Foreskin fibroblast (primary cell): ENCODE measurements at places on chromosomes 7 and 10.

GRCh38 chr10:20313665-20314064 lies 497.4 kb downstream of the PLXDC2 start:
- DNase-seq = no peak

- DNase-seq = no peak
Measured at GRCh38 chr10:64396105-64396708, 875.0 kb downstream of the REEP3 start.

DNA sequence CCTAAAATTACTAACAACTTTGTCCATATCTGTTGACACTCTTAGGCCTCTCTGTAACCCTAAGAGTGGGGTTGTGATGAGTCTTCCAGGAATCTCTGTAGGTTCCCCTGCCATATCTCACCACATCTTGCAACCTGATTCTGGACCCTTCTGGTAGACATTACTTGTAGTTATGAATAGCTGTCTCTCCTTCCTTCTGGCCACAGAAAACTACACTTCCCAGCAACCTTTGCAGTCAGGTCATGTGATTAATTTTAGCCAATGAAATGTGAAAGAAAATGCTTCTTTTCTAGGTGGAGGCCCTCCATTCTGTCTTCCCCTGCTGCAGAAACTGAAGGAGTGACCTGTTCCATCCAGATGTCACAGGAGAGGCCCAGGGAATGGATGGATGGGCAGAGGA lies 147.6 kb upstream of the AOAH start:
- no peak for DNase-seq

DNA sequence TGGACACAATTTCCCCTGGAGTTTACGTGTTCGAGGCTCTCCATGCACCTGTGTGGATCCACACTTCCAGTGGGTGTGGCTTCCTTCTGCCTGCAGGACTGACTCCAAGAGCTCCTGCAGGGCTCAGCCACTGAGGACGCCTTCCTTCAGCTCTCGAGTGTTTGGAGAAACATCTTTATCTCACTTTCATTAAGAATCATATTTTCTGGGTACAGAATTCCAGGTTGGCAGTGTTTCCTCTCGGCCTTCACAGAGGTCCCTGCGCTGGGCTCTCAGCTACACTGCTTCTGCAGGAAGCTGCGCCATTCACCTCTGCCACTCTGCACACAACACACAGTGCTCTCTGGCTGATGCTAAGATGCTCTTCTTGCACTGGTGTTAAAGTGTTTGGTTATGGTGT lies 69.9 kb upstream of the NKX6-2 start:
- DNase-seq = no peak

DNA sequence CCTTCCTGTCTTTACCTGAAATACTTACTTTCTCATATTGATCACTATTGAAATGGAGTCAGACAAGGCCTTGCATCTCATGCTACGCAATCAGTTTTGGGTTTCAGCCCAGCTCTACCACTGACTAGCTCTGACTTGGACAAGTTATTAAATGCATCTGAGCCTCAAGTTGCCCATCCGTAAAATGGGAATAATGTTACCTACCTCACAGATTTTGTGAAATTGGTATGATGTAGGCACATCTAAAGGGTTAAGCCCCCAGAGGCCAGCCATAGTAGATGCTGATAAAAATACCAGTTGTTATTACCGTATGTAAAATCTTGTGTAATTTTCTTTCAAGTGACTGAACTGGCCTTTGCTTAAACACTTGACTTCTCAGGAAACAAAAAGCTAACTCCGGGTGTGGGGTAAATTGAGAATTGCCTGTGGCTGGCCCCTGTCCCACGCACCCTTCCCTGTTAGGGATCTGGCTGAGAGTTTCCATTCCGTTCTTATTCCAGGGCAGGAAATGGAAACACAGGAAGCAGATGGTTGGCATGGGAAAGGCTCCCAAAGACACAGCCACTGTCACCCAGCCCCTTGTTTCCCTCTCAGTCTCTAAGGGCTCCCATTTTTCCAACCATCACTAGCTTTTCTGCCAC lies 7.5 kb downstream of the DUSP5 start:
- DNase-seq = peak; percentile 17

DNA sequence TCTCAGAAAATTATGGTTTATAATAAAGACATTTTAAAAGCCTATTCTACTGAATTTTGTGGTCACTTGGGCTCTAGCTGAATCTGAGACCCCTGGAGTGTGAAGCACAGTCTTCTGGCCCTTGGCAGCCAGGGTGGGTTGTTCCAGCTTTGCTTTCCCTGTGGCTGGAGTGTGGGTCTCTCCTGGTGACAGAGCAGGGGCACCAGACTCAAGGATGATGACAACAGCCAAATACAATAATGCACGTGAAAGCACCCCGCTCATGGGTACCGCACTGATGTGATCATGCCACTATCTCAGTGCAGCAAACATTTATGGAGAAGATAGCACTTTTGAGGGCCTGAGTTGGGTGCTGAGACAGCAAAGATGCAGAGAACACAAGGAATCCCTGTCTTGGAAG lies 134.8 kb upstream of the ADAM12 start:
- DNase-seq = no peak

GRCh38 chr7:67620216-67620933 lies 623.7 kb downstream of the TYW1 start:
- no peak for DNase-seq

DNA sequence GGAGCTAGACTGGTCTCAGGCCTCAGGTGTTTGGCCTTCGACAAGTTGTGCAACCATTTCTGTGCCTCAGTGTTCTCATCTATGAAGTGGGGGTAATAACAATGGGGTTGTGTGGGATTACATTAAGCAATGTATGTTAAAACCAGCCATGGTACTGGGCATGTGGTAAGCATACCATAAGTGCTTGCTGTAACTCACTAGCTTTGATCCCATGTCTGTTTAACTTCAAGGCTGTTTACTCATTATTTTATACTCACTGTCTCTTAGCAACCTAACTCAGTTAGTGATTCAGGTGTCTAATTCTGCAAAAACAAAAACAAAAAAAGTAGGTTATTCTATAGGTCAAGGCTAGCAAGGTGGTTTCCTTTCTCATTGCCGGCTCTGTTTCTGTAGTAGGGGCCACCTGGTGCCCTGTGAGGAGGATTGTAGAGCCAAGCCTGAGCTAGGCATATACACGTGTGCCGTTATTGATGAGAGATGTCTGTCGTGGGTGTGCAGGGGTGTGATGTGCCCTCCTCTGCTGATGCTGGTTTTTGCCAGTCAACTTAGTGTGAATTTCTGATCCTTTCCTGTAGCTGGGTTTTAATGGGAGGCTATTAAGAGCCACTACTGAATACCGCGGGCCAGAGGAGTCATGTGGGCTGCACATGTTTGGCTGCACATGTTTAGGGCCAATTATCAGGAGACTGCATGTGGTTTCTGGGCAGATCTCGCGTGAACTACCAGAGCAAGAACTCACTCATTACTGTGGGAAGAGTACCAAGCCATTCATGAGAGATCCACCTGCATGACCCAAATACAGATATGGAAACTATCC lies 56.2 kb downstream of the EEPD1 start:
- no peak for DNase-seq

- DNase-seq = peak; percentile 84
Measured at GRCh38 chr10:103859161-103860086, 4.0 kb upstream of the SH3PXD2A start.

GRCh38 chr7:127337581-127337980 lies 54.9 kb downstream of the ZNF800 start:
- DNase-seq = no peak

DNA sequence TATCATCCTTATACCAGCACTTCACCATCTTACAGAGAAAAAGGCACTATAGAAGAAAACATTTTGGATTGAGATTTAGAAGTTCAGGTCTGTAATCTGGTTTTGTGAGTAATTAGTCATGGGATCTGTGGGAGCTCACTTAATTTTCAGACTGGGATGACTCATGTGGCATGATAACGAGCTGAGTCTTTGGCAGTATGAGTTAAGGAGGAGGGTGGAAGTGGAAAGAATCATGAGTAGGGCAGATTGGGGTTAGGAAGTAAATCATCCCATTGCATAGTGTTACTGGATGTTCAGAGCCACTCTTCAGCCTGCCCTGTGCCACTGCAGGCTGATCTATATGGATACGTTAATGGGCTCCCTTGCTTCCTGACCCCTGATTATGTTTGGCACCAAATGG lies 64.9 kb downstream of the ZNF92 start:
- peak; percentile 75 for DNase-seq

- no peak for DNase-seq
Measured at GRCh38 chr7:36583318-36583717, 141.0 kb downstream of the AOAH start.

- DNase-seq = peak; percentile 58
Measured at GRCh38 chr10:107614939-107615685, 450.6 kb upstream of the SORCS1 start.

DNA sequence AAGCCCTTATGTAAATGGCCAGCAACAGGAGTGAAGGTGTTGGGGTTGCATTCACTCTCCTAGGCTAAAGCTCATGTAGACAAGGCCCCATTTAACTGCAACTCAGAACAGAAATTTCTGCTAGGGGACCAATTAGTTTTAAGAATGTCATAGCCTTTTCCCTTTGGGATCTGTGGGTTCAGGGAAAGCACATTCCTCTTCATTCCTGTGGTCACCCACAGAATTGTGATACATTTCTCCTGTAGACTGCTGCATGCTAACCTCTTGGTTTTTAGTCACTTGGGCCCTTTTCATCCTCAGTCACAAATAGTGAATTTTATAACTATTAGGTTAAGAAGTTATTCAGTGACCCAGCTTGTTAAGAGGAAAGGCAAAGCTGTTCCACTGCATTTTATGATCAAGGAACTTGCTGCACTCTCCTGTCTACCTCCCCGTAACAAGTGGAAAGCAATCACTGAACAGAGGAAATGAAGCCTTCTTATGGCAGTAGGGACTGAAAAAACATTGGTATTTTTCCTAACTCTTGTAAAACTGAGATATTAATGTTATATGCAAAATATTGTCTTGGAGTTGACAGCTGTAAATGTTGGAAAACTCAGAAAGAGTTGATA lies 124.9 kb downstream of the SND1 start:
- DNase-seq = peak; percentile 64

GRCh38 chr10:5555881-5556280 lies 31.1 kb downstream of the CALML3 start:
- DNase-seq = no peak

DNA sequence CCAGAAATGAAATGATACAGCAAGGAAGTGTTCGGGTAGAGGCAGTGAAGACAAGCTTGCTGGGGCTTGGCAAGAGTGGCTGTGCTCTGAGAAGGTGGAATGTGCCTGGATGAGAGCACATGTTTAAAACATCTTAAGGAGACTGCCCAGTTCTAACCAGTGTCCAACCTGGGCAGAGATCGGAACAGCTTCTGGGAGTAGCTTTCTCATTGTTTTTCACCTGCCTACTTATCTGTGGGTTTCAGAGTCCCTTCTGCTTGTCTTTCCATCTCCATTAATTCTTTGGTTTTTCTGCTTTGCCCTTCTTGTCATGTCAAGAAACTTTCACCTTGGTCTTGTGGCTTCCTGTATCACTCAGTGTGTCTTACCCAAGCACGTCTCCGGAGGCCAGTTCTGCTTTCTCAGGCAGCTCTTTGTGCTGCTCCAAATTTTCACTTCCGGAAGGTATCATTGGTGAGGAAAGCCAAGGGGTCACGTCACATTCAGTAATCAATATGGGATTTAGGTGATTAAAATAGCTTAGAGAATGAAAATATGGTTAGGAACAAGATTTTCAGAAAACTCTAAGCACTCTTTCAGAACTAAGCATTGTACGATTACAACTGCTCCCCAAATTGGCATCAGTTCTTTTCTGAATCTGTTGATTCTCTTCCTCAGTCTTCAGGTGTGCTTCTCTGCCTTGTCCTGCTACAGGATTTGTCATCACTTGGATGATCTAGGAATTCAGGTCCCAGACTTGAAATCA lies 5.5 kb upstream of the LAMB4 start:
- no peak for DNase-seq

DNA sequence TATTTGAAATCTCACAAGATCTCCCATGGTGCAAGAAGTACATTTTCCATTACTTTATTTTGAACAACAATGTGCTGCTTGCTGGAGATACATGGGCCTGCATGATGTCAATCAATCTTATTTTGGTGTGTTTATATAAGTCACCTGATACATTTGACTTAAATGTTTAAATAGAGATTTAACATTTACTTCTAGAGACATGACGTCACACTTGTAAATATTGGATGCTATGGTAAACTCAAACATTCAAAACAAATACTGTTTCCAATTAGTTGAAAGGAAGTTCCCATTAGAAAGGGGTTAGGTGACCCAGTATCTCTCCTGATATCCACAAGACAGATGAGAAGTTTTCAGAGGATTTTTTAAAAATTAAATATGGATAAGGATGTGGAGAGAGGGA lies 214.5 kb downstream of the NSUN6 start:
- DNase-seq = no peak

DNA sequence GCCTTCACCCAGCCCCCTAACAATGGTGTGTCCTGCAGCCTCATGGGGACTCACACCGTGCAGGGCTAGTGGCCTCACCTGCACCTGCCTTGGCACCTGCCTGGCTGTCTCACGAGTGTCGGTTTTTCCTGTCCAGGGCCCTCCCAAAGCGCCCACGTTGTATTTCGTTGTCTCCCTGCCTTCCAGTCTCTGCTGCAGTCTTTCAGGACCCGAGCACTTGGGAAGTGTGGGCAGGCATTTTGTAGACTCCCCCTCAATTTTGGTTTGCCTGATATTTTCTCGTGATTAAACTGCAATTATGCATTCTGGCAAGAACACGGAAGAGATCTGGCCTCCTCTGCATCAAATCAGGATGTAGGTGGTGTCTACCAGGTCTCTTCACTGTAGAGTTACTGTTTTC lies 17.9 kb downstream of the BNIP3 start:
- no peak for DNase-seq
